GM03348 (cell line): ENCODE measurements at places on chromosomes 1 and 21.

DNA sequence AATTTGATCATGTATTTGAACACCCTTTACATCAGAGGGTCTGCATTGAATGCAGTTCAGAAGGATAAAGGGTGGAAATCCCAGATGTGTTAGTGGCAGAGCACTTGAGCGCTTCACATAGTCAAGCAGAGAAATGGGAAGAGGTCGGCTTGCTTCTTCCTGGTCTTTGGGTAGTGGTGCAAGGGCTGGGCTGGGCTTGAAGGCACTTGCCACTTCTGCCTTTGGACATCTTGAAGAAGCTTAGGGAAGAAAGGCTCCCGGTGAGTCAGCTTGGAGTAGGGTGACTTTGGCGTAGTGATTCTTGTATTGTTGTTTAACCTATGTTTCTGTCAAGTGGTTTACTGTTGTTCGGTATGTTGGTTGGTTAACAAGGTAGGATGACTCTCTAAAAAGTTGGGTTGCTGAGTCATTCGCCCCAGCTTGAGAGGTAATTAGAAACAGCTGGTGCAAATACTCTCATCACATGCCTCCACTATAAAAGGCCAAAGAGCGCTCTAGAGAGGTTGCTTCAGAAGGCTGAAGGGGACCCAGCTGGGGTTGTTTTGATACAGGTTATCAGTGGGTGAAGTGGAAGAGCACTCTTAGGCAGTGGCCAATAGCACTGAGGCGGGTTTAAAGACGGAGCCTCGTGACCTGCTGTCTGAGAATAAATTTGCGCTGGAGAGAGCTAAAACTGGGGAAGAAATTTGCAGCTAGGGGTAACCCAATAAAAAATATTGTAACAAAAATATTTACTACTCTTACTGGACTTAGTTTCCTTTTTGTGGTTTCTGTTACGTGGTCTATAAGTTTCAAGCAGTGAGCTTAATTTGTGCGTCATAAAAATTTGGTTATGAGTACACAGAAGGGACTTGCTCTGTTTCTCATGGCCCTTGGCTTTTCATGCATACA is 1.4 kb downstream of the BACH1 start:
- peak; percentile 78 for DNase-seq

DNA sequence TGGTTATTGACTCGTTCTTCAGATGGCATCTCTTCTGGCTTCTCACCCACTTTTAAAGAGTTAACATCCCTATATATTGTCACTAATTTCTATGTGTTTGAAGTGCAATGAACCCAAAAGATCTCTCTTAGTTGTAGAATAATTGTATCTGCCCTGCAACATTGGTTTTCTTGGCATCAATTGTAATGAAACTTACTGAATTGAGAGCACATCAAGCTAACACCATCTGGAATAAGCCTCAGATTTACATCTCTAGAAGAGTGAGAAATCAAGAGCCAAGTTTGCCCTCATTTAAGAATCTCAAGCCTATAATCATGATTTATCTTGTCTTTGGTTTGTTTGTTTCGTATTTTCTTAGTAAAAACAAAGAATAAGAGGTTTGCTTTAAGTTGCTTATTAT is 372.6 kb upstream of the LRRC7 start:
- no peak for DNase-seq

GRCh38 chr1:247299723-247300381 is 31.8 kb downstream of the ZNF496 start:
- no peak for DNase-seq

DNA sequence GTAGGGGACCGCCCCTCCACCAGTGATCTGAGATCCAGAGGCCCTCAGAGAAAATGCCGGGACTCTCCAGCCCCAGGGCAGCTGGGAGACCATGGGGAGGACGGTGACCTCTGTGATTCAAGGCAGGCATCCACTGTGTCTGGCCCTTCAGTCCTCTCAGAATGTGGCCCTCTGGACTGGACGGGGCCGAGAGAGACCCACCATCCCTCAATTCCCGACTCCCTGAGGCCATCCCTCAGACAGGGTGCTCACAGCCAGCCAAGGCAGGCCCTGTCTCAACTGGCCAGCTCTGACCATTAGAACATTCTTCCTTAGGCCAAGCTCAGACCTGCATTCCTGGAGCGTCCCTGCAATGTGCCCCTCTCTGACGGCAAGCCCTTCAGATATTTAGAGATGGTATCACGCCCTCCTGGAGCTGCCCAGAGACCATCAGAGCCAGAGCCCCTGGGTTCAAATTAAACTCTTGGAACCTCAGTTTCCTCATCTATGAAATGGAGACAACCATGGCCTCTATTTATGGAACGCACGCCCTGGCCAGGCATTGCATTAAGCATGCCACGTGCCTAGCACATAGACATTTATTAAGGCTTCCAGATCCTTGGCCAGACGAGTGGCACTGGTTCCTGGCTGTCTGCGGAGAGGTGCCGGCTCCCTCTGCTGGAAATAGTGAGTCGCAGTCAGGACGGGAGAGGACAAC is 9.6 kb upstream of the EPS8L3 start:
- DNase-seq, result peak; percentile 92

- no peak for DNase-seq
Measured at GRCh38 chr1:170970256-170970655, 34.9 kb downstream of the MROH9 start.

DNA sequence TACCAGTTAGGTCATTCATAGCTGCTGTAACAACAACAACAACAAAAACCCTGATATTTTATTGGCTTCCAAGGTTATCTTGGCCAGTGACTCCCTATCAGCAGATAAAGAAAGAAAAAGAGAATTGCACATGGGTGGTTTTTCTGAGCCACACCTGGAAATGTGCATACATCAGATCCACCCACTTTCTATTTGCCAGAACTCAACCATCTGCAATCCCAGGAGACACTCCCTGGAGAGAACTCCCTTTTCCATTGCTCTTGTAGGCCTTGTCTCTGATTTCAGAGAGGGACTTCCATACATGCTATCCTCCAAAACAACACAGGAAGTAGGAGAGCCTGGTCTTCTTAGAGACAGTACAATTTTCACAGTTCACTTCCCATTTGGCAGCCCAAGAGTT is 74.9 kb upstream of the ZC3H11B start:
- no peak for DNase-seq

GRCh38 chr1:64505232-64505943 is 35.5 kb downstream of the CACHD1 start:
- peak; percentile 65 for DNase-seq

GRCh38 chr1:112767646-112768045 is 52.5 kb upstream of the PPM1J start:
- DNase-seq, result no peak

DNA sequence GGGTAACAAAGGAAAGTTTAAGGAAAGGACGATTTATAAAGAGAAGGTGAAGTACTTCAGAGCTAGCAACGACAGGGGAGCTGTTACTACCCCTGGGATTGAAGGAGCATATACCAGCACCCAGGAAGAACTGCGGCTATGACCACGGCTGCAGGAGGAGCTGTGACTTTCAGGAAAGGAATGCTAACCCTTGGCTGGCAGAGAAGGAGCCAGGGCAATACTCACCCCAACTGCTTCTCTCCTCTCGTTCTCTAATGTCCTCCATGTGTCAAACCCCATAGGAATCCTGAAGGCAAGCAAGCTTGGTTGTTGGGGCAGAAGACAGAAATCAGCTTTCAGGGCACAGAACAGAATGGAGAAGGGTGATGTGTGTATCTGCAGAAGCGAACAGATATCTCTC is 120.5 kb downstream of the TMEM53 start:
- peak; percentile 83 for DNase-seq

- DNase-seq, result peak; percentile 27
Measured at GRCh38 chr1:235468970-235469369, 35.3 kb downstream of the B3GALNT2 start.

DNA sequence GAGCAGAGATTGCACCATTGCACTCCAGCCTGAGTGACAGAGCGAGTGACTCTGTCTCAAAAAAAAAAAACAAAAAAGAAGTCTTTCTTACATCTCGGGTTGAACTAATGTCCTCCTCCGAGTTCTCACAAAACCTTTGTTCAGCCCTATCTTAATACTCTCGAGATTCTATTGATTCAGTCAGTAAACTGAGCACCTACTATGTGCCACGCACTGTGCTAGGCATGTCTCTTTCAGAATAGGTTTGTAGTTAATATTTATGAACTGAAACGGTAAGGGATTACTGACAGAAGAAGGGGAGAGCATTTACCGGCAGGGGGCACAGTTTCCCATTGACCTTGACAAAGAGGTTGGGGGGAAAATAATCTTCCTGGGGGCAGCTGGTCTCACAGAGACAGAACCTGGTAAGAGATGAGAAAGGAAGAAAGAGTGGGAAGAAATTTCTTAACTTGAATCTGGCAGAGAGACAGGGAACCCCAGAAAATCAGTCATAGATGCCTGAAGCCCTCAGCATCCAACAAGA is 3.4 kb downstream of the PIAS3 start:
- no peak for DNase-seq

DNA sequence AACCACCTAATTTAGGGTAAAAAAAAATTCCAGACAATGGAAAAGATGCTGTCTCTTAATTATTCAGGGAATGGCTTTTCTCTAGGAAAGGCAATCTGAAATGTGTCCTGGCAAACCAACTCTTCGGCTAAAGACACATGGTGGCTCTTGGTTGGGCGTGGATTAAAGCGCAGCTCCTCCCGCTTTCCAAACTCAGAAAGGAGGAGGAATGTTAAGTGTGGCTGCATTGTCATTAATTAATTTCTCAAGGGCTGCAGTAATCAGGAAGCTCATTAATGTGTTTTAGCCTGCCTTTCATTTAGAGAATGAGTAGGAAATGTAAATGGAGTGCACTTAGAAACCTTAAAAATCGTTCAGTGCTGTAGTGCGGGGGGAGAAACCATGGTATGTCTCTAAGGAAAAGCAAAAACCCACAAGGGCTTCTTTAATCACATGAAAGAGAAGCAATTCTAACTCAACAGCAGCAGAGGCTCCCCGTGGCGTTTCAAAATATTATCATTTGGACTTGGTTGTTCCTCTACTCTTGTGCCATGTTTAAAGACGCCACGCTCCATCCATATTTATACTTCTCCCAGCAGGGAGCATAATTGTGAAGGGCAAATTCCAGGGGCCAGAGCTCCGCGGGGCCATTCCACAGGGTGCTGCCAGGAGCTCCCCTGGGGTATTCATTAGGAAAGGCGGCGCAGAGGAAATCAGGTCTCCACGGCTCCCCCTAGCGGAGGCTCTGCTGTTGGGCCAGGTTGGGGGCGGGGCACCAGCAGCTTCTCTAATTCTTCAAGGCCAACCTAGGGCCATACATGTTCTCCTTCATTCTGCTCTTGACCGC is 91.9 kb upstream of the SSX2IP start:
- peak; percentile 74 for DNase-seq

GRCh38 chr1:214418391-214418790 is 133.0 kb downstream of the PTPN14 start:
- DNase-seq, result peak; percentile 31

DNA sequence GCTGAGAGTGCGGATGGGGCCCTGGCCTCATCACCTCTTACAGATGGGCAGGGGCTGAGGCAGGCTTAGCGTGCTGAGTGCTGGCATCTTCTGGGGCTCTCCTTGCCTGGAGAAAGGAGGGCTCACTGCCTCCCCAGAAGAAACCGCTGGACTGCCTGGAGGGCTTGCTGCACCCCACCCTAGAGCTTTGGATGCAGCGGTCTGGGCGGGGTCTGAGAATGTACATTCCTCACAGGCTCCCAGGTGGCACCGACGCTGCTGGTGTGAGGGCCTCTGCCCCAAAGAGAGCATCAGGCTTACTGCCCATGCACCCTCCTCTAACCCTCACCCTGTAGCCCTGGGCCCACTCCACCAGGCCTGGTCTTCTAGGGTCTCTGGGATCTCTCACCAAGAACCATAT is 51.1 kb downstream of the RAP1GAP start:
- DNase-seq, result no peak

DNA sequence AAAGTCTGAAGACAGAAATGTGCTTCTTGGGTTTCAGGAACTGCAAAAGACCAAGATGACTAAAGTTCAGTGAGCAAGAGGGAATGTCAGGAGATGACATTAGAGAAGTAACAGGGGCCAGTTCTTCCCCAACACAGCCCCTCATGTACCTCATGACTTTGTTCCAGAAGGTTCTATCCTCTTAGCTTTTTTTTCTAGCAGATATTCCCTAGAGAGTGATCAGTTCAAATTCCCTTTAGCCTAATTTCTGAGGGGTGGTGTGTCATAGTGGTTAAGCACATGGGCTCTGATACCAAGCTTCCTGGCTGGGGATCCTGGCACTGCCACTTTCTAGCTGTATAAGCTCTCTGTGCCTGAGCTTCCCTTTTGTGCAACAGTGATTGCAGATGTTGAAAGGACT is 108.0 kb downstream of the LBR start:
- no peak for DNase-seq

DNA sequence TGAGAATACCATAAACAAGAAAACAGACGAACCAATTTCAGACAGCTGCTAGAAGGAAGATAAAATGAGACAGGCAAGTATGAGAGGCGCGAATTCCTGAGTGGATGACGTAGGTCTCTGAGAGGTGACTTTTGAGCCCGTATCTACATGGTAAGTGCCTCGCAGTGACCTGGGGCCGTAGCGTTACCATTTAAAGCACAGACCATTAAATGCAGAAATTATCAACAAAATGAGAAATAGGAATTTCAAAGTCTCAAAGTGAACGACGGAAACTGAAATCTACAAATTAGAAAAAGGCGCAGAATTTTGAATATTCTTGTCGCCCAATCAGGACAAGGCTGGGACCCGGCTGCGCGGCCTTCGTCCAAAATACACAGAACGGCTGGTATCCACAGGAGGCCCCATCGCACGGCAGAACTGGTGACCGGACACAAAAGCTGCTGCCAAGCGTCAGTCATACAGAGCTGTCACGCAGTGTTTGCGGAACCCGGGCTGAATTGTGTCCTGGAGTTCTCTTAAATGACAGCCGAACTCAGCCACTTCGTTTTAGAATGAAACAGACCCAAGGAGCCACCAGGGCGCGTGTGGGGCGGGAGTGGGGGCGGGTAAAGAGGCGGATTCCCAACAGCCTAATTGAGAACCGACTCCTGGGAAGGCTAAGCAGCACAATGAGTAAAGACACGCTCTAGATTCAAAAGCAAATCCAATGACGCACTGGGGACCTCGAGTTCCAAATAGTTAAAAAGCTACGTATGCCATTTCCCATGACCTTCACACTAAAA is 13.8 kb upstream of the BOLA1 start:
- DNase-seq, result peak; percentile 84

GRCh38 chr21:16424331-16424751 is 694.6 kb downstream of the USP25 start:
- DNase-seq, result no peak

- no peak for DNase-seq
Measured at GRCh38 chr1:220914283-220915116, 35.3 kb downstream of the HLX start.
